Thoracic aorta (tissue), 2 donors: ENCODE measurements at places on chromosomes 6 and 20.

GRCh38 chr6:150202404-150202803 lies 59.6 kb downstream of the PPP1R14C start:
- no peak for DNase-seq

DNA sequence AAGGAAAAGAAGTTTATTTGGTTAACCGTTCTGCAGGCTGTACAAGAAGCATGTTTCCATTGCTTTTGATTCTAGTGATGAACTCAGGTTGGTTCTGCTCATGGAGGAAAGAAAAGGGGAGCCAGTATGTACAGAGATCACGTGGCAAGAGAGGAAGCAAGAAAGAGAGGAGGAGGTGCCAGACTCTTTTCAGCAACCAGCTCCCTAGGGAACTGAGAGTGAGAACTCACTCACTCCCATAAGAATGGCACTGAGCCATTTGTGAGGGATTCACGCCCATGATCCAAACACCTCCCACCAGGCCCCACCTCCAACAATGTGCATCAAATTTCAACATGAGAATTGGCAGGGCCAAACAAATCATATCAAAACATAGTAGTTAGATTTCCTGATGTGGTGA lies 649.1 kb downstream of the EPM2A start:
- no peak for DNase-seq

GRCh38 chr6:168841609-168842278 lies 400.8 kb downstream of the SMOC2 start:
- no peak for DNase-seq

DNA sequence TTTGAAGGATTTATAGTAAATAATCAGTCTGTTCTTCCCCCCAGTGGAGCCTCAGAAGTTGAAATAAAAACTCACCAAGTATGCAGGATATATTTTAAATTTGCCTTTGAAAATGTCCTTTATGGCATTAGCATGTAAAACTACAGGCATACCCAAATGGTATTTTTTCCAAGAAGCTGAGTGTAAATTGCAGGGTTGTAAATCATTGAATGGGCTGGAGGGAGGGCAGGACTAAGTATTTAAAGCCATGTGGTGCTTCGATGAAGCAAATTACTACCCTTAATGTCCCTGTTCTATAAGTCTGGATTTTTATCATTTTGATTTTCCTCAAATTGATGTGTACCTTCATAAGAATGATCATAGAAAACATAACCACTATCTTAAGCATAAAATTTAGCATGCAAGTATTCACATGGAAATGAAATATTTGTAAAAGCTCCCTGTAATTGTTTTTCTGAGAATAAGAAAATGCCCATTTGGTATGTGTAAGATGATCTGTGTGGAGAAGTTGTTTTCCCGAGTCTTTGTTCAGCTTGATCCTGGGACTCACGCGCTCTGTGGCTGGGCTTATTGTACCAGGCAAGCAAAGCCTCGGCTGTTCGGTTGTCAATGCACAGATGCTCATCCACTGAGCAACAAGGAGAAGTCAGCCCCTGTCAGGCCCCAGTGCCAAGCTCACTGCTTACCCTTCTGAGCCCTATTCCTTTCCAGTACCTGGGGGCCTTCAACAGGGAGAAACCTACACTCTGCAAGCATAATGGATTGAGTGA lies 66.7 kb downstream of the CD164 start:
- no peak for DNase-seq

DNA sequence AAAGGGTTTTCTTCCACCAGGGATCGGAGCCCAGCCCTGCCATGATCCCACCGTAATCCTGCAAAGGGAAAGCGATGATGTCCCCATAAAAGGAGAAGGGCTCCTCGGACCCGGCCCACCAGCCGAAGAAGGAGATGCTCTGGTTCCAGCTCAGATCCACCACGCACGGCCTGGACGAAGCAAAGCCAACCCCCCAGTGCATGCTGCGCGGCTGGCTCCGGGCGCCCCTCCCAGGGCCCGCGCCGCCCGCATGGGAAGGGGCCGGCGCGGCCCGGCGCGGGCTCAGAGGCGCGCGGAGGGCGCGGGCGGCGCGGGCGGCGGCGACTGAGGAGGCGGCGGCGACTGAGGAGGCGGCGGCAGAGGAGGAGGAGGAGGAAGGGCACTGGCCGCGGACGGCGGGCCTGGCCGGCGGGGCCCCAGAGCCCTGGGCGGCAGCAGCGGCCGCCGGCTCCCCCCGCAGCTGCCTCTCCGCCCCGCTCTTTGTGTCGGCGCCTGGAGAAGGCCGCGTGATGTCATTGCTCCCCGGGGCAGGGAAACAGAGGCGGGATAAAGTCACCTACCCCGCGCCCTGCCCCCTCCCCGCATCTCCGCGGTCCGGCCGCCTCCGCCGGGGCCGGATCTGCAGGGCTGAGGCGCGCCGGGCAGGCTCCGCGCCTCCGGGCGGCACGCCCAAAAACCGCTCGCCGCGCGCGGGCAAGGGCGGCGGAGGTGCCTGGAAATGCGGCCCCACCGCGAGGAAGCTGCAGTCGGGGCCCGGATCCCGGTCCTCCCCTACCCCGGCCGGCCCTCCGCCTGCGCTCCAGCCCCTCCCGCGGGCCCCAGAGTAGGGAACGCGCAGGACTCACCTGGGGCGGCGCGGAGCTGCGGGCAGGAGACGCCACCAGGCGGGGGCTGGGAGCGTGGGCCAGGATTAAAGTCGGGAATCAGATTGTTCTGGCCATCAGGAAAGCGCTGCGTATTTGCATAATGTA lies at the start of gene FAXC:
TSS of gene FAXC (minus strand) at position 504 of the 971 bp plus-strand sequence. CDS start at position 202, 302 bp downstream.
- DNase-seq = no peak

DNA sequence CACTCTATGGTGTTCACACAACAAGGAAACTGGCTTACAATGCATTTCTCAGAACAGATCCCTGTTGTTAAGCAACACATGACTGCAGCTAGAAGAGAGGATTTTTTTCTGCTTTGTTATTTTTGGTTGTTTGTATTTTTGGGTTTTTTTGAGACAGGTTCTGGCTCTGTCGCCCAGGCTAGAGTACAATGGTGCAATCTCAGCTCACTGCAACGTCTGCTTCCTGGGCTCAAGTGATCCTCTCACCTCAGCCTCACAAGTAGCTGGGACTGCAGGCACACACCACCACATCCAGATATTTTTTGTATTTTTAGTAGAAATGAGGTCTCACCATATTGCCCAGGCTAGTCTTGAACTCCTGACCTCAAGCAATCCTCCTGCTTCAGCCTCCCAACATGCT lies 12.7 kb downstream of the CD24 start:
- DNase-seq = no peak

DNA sequence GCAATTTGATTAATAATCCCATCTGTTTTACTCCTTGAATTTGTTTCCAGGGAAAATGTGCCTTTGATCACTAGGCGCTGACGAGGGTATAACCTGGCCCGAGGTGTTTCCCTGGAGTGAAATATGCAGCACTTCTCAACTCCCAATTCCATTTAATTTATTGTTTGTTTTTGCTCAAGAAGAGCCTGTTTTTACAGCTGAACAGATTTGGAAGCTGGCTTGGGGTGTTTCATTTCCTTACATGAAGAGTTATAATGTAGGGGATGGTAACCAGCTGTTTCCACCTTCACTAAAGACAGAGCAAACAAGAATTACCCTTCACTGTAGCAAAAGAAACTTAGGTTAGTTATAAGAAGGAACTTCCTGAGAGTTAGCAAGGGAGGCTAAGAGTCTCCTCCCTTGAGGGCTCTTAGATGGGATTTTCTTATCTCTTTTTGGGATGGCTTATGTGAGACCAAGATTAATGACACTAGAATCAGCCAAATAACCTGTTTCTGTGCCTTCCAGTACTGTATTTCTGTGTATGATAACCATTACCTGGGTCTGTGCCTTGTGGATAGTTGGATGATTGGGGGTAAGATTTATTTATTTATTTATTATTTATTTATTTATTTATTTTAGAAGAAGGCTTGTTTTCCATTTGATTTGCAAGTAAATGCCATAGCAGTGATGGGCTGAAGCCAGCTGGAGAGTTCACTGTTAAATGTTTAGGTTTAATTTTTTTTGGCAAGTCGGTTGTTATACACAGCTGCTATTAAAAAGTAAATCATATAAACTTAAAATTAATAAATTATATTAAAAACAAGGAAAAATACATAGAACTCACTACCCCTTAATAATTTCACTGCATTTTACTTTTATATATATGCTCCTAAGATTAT lies 162.2 kb upstream of the BMP2 start:
- DNase-seq = no peak

DNA sequence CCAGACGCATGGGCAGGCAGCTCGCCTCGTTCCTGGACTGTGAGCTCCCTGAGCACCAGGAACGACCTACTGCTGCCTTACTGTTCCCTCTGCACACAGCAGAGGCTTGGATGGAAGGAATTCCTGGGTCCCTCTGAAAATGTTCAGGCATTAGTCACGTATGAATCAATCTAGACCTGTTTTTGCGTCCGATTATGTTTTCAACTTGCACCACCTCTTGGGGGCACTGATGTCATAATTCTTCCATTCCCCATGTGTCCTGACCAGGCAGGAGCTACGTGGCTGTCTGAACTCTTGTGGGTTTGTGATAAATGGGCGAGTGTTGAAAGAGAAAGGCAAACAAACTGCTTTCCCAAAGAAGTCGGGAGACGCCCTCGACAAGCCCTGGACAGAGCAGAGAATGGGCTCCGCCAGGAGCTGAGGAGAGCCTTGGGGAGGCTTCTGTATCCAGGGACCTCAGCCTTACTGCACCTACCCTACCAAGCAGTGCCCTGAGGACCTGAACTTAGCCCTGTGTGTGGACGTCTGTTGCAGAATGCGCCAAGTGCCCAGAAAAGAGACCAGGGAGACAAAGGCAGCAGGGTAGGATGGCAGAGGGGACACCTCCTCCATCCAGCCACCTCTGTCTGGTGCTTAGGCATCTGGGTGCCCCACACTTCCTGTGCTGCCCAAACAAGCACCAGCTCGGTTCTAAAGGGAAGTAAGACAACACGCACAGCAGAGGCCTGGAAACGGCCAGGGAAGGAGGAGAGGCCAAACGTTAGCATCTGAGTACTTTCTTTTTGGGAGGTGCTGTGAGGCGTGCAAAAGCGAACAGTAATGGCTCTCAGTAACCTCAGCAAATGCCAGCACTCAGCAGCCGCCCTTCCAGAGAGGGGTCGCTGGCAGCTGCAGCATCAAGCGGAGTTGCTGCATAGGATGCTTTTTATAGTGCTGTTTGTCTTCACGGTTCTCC lies 124.2 kb downstream of the LY86 start:
- no peak for DNase-seq

DNA sequence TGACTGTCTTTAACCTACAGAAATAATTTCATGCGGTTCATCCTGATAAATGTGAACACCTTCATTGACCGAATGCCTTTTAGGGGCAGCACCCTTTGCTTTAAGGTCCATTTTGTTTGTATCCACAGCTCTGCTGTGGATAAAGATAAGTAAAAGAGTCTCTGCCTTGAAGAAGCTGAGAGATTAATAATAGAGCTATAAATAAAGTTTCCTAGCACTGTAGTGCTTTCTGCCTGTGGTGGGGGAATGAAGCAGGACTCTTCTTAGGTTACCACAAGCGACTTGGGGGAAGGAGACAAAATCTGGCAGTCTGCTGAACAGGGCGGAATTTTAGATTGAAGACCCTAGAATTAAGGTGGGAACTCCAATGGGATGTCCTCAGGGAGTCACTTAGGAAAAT lies 57.6 kb downstream of the EYA4 start:
- no peak for DNase-seq

DNA sequence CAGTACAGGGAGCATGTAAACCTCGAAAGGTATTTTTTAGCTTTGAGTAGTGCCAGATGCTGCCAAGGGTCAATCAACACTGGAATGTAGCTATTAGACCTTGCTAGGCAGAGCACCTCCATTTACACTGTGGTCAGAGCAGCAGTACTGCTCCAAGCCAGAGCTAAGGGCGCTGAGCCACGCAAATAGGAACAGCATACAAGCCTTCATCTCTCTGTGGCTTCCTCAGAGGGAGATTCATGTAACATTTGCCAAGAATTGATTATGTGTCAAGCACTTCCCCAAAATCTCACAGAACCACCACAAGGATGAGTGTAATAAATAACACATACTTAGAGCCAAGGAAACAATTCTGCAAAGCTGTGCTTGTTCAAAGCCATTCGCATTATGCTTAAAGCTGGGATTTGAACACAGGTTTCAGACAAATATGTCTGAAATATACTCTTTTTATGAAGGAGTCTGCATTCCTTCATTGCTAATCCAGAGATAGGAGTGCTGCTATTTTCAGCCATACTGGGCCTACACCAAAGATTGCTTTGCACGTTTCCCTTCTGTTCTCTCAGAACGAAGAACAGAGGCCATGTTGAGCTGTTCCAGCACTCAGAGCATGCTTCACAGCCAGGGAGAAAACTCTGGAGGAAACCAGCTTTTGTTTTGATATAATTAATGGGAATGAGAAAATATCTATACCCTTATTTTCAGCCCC lies 97.7 kb downstream of the SLC16A10 start:
- no peak for DNase-seq

GRCh38 chr6:16187176-16187575 lies 51.2 kb upstream of the GMPR start:
- DNase-seq = no peak

- no peak for DNase-seq
These were observed 13.7 kb downstream of the MAS1 start for GRCh38 chr6:159904497-159904911.

DNA sequence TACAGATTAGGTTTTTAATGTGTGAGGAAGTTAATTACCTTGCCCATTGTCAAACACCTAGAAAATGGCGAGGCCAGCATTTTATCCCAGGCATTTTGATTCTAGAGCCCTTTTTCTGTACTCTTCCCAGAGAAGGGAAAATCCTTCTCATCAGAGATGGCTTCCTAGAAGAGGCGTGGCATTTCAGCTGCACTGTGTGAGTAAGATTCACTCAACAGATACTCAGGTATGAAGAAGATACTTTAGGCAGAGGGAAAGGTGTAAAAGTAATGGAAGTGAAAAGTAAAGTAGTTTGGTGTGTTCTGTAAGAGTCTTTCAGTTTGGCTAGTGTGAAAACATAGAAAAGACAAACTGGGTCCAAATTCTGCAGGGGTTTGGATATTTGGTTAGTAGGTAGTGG lies 113.8 kb downstream of the MAP3K4 start:
- DNase-seq = no peak

GRCh38 chr6:1164600-1164999 lies 147.3 kb upstream of the FOXQ1 start:
- no peak for DNase-seq

DNA sequence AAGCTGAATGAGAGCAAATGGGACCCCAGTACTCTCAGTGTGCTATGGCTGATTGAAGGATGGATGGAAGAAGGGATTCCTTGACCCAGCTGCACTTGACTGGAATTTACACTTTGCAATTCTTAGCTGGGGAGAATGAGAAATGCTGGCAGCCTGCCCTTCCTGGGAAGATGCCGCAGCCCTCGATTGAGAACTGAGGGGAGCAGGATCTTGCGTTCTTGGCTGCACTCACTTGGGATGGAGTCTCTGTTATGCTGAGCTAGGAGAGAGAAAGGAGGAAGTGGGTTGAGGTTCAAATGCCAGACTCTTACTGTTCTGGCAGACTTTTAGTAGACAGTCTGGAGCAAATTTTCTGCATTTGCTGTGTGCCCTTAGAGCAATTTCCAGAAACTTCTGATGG lies 221.2 kb downstream of the FNDC1 start:
- no peak for DNase-seq

GRCh38 chr6:3958255-3958654 lies 109.1 kb downstream of the FAM50B start:
- no peak for DNase-seq

- DNase-seq = no peak
These were observed 631.3 kb upstream of the IMPG1 start for GRCh38 chr6:76703786-76704185.
